ENCODE measurements at places on chromosomes 12 and 14.

DNA sequence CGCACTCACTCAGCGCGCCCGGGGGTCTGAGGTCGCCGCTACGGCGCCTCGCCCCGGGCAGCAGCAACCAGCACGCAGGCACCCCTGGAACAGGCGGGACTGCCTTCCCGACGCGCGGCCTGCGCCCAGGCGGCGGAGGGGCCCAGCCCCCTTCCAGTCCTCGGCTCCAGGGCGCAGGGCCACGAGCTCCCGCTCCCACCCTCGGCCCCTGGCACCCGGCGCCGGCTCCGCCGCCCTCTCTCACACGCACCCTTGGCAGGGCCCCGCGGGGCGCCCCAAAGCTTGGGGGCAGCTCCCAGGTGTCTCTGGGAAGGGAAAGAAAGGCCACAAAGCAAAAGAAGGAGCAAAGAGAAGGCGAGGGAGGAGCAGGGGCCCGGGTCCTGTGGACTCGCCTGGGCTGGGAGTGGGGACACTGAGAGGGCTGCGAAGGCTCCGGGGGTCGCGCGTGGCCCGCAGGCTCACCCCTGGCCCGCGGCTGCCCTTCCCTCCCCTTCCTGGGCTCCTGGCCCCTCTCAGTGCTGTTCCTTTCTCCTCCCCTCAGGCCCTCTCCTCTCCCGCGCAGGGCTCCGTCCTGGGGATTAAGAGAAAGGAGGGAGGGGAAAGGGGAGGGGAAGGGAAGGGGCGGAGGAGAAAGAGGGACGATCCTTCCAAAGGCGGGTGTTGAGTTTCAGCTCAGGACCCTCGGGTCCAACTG is 907 bp upstream of the EFS start:
- peak; percentile 46 for DNase-seq

DNA sequence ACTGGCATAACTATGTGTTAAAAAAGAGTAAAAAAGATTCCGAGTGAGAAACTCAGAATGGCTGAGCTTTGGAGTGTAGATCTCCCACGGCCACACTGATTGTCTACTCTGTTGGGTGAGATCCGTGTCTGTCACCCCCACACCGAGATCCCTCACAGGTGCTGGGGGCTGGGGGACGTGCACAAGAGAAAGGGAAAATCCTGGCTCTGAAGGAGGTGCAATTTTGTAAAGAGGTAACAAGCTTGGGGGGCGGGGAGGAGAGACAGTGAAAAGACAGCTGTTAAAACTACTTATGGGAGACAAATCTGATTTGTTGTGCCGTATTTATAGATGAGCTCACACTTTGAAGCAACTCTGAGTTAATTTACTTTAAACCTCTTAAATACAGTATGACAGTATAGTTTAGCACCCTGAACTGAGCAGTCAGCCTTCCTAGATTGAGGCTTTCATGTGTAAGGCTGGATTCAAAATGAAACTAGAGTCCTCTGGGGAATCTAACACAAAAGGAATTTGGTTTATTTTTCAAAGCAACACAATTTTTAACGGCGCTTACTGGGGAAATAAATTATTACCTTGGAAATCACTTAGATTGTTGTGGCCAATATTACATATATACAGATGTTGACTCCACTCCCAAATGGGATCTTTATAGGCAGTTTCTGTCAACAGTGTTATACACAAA is 167.4 kb upstream of the RGS6 start:
- DNase-seq, result peak; percentile 39

- no peak for DNase-seq
Measured at GRCh38 chr14:106343626-106344025, 817.2 kb downstream of the TMEM121 start.

DNA sequence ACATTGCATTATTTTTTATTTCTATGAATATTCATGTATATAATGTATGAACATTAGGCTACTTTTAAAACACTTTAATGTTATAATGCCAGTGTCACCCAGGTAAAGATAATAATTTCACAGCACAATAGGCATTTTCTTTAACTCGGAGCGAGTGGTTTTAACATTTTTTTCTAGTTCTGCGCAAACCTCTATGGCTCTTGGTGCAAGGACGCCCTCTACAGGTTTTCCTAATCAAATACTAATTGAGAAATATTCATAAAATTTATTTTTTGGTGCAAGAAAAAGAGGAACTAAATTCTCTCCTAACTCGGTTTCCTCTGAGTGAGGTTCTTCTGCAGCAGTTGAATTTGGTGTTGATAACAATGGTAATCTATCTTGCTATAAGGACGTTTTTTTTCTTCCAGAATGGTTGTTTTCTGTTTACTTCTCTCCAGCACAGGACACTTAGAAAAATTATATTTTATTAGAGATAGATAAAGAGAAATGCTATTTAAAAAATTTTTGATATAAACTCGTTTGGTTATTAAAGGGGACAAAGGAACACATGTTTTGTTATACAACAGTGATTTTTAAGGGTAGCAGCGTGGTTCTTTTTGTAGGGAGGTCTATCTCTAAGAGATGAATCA is 2.4 kb upstream of the WIF1 start:
- DNase-seq, result peak; percentile 22

DNA sequence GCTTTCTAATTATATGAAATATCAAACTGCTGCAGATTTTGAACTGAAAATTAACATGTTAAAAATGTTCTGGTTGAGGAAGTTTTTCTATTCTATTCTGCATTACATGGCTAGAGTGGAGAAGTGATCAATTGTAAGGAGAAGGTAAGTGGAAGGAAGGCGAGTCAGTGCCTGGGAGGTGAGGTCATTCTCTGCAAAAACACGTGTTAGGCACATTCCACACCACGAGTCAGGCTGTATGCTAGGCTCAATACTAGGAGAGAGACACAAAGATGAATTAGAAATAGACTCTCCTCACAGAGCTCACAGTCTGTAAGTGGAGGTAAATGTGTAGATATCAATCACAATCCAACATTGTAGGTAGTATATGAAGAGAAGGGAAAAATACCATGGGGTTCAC is 194.1 kb downstream of the NOVA1 start:
- DNase-seq, result no peak

- no peak for DNase-seq
Measured at GRCh38 chr12:3580094-3580749, 89.2 kb downstream of the PRMT8 start.

DNA sequence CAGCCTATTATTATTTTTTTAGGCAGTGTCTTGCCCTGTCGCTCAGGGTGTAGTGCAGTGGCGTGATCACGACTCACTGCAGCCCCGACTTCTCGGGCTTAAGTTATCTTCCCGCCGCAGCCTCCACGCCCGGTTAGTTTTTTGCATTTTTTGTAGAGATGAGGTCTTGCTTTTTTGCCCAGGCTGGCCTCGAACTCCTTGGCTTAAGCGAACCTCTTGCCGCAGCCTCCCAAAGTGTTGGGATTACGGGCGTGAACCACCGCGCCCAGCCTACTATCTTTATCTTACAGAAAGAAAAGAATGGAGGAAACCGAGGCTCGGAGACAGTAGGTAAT is 507 bp upstream of the PTPN11 start:
- no peak for DNase-seq

GRCh38 chr12:50039151-50039835 is 14.0 kb upstream of the RACGAP1 start:
- peak; percentile 81 for DNase-seq

GRCh38 chr12:14984766-14985285 is 12.0 kb downstream of the PDE6H start:
- no peak for DNase-seq

DNA sequence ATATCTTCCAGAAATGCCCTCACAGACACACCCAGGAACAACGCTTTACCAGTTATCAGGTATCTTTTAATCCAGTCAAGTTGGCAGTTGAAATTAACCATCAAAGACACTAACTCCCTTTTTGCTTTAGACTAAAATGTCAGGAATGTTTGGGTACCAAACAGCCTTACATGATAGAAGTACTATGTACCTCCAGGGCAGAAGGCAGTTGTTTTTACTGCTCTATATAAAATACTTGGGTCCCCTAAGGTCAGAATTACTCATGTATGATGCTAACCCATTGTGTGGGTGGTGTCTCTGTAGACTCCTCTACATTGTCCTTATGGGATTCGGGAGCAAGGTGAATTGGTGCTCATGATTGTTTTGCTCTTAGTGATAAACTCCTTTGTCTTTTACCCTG is 492.5 kb upstream of the FLRT2 start:
- DNase-seq, result no peak

DNA sequence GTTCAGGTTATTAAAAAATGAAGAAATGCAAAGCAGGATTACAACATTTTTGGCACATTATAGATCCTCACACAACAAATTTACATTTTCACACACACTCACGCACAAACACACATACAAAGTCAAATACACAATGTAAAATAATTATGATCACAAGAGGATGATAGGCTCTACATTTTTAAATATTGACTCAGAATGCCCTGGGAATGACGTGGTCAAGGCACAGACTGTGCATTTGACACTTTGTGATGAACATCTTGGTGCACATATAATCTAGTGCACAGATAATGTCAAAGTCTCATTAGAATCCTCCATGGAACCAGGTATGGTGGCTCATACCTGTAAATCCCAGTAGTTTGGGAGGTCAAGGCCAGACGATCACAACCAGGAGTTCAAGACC is 49.4 kb downstream of the DPF3 start:
- no peak for DNase-seq

GRCh38 chr12:86683568-86684304 is 427.5 kb upstream of the MGAT4C start:
- DNase-seq, result no peak

Data from AG08396 (cell line).